ENCODE measurements at places on chromosomes 3 and 15. TPM values are rescaled to one million over a fixed set of nuclear protein-coding genes. Genes with fewer than 3 reads are reported as not detected.

Gene CAMK1
- 19.5 TPM for total RNA-seq

Gene INKA1
- 5.0 TPM for total RNA-seq

Gene SOX2
- 16.4 TPM for total RNA-seq

Gene ZNF660
- total RNA-seq: 2.1 TPM

Gene SPRED1
- total RNA-seq: 46.1 TPM

Gene GATA2
- 97.0 TPM for total RNA-seq

Gene CTXN2
- not detected for total RNA-seq

Gene EPHA3
- total RNA-seq: 0.46 TPM

Gene SCN5A
- total RNA-seq: 0.09 TPM

Gene GATM
- total RNA-seq: 4.9 TPM

Gene FAM43A
- total RNA-seq: 7.6 TPM

Gene STIMATE
- total RNA-seq: 39.7 TPM

Gene TXNRD3
- total RNA-seq: 7.6 TPM

Gene IL20RB
- 1.0 TPM for total RNA-seq

Gene POLR2H
- 71.9 TPM for total RNA-seq

Gene SNX22
- 30.4 TPM for total RNA-seq

Gene CD200R1
- total RNA-seq: 1.1 TPM

Gene GOLGA6A
- 0.30 TPM for total RNA-seq

Gene NOX5
- not detected for total RNA-seq

Gene COL6A5
- total RNA-seq: 3.1 TPM

Gene UBE2Q2
- 33.0 TPM for total RNA-seq

Gene CADM2
- total RNA-seq: 1.1 TPM

Gene ECE2
- not detected for total RNA-seq

Gene MCF2L2
- 2.0 TPM for total RNA-seq

Gene GCNT3
- total RNA-seq: 0.30 TPM

Gene CPA3
- 63.2 TPM for total RNA-seq

Data from upper lobe of left lung (tissue), 6 donors.